ENCODE measurements at places on chromosomes 3 and 15.

DNA sequence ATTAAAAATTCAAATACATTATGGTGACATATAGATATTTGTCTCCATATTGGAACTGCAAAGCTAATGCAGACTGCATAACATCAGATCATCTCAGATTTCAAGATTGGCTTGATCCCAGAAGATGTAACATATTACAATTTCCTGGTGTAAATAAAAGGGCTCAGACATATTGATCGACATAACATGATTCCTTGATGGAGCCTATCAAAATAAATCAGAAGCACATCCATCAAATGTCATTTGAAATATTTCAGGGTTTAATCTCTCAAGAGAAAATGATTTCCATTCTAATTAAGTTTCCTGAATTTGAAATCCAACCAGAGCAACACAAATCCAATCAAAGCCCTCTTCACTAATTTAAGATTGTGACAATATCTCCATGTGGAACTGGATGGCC, 75.1 kb upstream of the UNC13C start:
- DNase-seq, result no peak

- no peak for DNase-seq
These were observed 167.1 kb upstream of the CRBN start for GRCh38 chr3:3346556-3346955.

DNA sequence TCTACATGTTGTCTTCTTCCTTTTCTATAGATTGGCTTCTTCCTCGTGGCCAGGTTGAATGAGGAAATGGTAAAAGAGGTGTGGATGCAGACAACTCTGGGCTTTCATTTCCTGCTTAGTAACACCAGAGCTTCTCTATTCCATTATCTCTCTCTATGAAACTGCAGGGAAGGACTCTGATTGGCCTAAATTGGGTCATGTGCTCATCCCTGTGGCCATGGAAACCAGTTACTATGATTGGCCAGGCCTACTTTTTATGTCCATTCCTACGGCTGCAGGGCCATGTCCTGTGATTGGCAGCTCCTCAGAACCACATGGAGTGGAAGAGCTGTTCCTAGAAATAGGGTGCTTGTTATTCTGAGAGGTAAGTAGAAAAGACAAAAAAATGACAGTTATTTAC, 486.9 kb upstream of the ADAMTS9 start:
- DNase-seq, result no peak

DNA sequence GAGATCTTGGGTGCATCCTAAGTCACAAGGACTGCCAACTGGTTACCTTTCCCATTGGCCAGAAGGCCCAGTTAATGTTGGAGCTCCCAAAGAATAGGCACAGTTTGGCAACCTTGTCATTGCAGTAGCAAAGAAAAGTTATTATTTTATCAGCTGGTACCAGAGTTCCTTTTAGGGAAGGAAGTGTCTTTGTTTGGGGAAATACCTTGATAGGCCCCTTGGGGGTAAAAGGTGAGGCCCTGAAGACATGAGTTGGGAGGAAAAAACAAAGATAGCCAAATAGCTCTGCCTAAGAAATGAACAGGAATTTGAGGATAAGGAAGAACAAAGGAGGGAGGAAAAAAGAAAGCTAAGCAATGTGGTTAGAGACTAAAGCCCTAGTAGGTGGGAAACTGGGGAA, 85.8 kb downstream of the ANP32A start:
- no peak for DNase-seq

- DNase-seq, result no peak
These were observed 12.9 kb downstream of the LRRC2 start for GRCh38 chr3:46553154-46553553.

DNA sequence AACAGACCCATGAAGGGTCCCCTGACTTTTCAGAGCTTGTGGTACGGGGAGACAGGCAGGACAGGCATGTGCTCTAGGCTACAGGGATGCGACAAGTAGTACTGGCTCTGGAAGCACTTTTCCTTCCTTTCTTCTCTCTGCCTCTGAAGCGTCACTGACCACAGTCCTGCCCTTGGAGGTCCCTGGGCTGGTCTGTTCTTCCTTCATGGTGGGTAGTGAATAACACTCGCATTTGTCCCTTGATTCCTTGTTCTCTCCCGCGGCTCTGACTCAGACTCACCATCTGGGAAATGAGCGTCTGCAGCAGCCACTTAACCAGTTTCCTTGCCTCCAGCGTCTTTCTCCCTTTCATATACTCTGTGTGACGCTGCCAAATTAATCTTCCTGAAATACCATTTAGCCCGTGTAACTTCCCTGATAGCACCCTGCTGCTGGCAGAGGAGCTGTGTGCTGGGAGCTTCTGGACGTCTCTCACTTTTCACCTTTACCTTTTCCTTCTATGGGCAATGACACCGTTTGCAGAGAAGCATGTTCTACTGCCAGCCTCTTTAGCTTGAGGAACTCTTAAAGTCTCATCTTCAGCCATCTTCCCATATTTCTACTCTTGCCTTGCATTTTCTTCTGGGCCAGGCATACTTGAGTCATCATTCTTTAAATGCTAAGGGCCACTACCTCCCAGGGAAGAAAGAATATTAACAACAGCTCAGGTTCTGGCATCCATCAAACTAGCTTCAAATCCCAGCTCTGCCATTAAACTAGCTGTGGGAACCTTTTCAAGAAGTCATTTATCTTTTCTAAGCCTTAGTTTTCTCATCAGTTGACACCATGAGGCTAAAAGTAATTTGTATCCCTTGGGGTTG, 33.6 kb downstream of the TMEM45A start:
- DNase-seq, result no peak

- DNase-seq, result no peak
These were observed 178.5 kb upstream of the ZBTB20 start for GRCh38 chr3:115325539-115325938.

DNA sequence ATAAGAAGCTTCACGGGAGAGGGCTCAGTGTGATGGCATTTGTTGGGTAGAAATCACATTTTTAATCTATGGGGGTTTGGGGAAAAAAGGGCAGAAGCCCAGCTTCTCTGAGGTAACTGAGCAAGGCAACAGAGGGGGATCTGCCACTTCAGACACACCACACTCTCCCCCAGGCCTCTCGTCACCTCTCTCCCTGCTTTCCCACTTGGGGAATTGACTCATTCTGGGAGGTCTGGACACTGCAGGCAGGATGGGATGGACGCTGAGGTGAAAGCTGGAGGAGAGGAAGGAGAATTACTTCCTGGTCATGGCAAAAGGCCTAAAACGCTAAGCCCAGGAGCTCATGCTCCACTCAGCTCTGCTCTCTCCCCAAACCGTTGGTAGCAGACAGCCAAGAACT, 33.2 kb downstream of the MYO5C start:
- no peak for DNase-seq

GRCh38 chr15:50183112-50183794, 1.3 kb downstream of the SLC27A2 start:
- DNase-seq, result no peak

- DNase-seq, result no peak
These were observed 39.2 kb downstream of the HMCES start for GRCh38 chr3:129317848-129318247.

DNA sequence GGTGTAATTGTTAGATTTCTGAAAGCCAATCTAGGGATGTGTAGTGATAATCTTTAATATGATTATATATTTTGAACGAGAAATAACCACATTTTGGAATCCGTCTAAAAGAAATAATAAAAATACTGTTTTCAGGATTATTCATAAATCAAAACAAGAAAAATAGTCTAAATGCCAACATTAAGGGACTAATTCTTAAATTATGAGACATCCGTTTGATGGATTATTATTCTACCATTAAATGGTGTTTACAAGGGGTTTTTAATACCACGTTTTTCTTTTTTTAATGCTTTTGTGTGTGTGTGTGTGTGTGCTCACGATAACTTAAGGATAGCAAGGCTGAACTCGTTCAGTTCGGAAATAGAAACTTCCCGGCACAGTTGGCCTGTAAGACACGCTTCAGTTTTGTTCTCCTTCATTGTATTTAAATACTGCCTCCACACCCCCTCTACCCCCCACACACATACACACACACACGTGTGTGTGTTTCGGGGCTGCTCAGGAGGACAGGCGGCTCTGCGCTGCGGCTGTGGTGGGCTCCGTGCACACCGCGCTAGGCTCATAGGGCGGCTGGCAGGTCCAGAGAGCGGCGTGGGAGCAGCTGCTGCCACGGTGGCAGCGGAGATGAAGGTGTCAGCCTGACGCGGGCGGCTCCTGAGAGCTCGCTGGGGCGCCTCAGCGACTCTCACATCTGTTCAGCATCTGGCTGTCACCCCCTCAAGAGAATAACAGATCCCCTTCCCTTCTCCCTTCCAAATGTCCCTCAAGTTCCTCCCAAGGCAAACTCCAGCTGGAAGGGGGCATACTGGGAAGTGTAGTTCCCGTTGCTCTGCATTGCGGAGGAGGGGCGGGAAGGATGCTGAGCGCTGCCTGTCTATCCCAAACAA, 23.0 kb upstream of the ANP32A start:
- no peak for DNase-seq

DNA sequence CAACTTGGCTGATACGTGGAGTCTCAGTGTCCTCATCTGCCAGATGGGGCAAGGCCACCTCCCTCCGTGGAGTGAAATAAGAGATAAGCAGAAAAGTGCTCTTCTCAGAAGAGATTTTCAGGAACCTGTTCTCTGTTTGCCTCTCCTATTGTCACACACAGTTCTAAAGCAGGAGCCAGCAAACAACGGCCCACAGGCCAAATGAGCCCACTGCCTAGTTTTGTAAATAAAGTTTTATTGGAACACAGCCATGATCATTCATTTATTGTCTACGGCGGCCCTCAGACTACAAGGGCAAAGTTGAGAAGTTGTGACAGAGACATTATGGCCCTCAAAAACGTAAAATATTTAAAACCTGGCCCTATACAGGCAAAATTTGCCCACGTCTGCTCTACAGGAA, 256.8 kb upstream of the IGF1R start:
- DNase-seq, result no peak

DNA sequence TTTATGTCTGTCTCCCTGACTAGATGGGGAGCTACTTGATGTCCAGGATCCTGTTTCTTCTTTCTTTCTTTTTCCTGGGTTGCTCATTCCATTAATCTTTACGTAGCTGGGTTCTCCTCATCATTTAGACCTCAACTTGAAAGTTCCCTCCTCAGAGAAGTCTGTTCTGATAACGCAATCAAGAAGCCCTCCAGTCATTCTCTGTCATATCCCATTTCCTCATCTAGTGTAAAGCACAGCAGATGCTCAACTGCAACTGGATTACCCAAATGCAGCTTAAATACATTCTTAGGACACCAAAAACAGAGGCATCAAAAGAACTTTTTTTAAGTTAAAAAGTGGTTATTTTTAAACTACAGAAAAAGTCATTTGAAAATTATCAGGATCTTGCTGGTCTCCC, 51.7 kb upstream of the ST3GAL6 start:
- DNase-seq, result no peak

- DNase-seq, result no peak
These were observed 349.6 kb upstream of the KCNMB2 start for GRCh38 chr3:178186666-178187065.

DNA sequence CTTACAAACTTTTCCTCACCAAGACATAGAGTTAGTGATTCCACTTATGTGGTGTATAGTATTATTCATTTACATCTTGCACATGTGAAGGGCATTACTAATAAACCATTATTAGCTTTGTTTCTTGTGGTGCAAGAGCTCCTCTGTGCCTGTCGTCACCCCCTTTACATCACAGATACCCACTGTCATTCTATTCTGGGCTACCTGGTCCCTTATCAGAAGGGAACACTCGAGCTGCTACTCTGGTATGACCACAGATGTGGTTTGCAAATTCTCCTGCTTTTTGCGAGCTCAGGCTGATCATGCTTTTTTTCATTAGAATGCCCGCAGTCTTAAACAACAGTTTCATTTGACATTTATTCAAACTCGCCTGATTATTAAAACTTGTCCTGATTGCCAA, 13.9 kb upstream of the SENP2 start:
- DNase-seq, result no peak

DNA sequence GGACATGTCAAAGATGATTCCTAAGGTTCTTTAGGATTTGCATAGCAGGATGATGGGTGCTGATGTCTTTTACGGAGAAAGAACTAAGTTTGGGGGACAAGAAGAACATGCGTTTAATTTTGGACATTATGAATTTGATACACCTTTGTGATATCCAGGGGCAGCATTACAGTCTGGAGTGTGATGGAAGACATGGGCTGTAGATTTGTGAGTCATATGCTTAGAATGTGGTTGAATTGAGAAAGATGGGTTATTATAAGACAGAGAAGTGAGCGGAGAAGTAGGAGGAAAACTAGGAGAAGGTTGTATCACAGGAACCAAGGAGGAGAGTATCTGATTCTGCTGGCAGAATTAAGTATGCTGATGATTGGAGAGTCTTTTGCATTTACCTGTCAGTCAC, 20.6 kb downstream of the NEO1 start:
- DNase-seq, result no peak

GRCh38 chr3:12875857-12876836, 34.8 kb upstream of the RPL32 start:
- no peak for DNase-seq

GRCh38 chr3:194306109-194306686, 44.9 kb downstream of the CPN2 start:
- peak; percentile 99 for DNase-seq

DNA sequence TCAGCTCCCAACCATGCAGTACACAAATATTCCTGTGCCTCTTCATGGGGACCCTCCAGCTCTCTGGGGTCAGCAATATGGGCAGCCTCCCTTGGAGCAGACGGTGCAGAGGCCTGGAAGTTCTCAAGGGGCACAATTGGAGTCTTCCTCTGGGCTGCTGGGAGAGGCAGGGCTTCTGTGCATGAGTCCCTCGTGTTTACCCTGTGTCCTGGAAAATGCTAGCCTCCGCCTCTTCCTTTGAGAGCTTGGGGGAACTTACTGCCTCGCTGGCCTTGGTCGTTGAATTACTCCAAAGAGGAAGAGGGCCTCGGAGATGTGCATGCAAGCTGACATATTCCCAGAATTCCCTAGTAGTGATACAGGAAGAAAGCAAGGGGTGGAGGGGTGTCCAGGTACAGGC, 284.4 kb upstream of the IGF1R start:
- no peak for DNase-seq

- DNase-seq, result no peak
These were observed 75.4 kb upstream of the SNRPA1 start for GRCh38 chr15:101370330-101371024.

All from GDM1 (cell line).